ENCODE measurements at places on chromosomes 16 and 17.

GRCh38 chr17:3594051-3594800, 15.0 kb downstream of the TRPV1 start:
- DNase-seq = no peak

GRCh38 chr17:63993368-63993985, 4.7 kb upstream of the PRR29 start:
- no peak for DNase-seq

DNA sequence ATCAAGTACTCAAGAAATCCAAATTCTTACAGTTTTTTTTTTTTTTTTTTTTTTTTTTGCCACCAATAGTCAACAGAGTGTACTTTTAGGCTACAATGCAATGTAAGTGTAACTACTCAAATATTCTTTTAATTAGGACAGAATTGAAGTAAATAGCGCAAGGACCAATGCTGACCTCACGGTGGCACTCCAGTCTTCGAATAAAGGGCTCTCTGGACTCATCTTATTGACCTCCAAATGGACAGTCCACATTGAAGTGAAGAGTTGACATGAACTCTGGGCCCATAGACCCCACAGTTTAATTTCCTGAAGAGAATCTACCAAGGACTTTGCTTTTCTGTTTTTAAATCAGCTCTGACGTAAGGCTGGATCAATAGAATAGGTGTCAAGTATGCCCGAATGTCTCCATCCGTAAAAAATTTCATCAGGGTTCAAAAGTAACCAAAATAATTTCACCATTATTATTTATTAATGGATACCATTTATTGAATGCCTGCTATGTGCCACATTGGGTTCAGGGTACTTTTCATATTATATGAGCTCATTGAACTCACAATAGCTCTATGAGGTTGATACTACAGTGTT, 7.3 kb upstream of the DDX52 start:
- DNase-seq = peak; percentile 32

DNA sequence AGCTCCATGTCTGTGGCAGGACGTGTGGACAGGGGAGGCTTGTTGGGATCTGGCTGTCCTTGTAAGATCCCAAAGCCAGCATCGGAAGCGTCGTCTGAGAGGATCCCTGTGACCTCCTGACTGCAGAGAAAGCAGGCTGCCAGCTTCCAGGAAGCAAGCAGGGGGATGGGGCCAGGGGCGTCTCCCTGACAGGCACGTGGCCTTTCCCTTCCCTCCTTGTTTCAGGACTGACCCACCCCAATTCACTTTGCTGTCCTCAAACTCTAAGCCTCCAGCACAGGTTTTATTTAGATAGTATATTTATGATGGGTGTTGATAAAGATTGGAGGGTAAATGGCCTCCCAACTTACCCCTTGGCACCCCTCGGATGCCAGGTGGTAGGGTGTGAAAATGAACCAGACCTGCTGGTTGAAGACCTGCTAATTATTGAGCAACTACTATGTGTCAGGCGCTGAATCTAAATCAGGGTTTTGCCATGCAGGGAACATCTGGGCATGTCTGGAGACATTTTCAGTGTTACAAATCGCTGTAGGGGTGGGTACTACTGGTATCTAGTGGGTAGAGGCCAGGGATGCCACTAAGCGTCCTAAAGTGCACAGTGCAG, 24.5 kb downstream of the SOCS1 start:
- DNase-seq = no peak

- no peak for DNase-seq
Measured at GRCh38 chr17:77371117-77371887, 230.5 kb downstream of the SEC14L1 start.

All from SK-N-DZ (cell line).